ENCODE measurements at places on chromosomes 6 and 20.

- DNase-seq: no peak
These were observed 257.8 kb downstream of the GMPR start for GRCh38 chr6:16496210-16496609.

- DNase-seq: no peak
These were observed 248.5 kb downstream of the BTBD3 start for GRCh38 chr20:12166053-12166717.

DNA sequence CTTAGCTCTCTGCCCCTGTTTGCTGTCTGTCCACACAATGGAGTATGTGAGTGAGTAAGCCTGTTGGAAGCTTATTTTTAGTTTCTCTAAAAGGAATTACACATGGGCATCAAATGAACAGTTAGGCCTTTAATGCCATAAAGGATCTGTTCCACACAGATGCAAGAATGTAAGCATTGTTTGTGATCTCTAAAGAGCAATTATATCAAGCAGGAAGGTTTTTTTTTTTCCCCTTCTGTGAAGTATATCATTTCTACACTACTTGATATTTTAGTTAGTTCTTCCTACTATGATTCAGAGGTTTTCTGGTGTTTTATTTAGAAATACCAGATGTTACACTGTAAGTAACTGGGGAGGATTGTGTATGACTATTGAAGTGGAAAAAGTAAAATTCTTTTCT is 627.5 kb downstream of the COL12A1 start:
- no peak for DNase-seq

- DNase-seq: no peak
These were observed 13.4 kb downstream of the BCAS1 start for GRCh38 chr20:54056762-54057639.

DNA sequence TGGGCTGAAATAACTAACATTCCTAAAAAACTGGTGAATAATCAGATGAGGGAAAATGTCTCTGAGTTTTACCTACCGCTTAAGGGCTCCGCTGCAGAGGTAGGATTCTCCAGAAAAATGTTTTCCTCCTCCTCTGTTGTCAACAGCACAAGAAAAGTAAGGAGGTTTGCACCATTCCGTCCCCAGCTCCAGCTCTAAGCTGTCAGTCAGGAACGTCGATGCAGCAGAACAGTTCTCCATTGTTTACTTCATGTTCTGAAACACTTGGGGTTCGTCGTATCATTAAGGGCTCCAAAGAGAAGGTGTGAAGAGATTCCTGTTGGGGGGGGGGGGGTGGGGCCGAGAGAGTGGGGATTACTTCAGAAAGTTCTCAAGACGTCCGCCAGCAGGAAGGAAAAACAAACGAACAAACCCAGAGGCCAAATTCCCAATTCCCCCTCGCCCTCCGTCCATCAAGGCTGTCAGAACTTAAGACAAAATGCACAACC is 734 bp downstream of the MMS22L start:
- peak; percentile 15 for DNase-seq

DNA sequence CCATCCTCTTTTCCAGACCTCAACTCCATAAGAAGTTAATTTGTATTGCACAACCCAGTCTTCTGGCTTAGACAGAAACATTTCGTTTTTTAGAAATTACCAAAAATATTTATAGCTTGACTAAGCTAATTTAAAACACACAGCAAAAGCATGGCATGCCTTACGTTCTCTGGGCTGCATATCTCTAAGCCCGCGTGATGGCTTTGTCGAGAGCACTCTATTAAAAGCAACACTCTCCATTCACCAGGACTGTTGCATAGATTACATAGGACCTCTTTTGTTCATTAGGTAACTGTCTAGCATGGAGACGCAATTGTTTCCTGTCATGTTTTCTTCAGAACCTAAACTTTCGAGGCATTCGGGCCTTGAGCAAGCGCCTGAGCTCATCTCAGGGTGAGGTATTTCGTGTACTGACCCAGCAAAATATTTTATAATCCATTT is 104.5 kb downstream of the IBTK start:
- no peak for DNase-seq

DNA sequence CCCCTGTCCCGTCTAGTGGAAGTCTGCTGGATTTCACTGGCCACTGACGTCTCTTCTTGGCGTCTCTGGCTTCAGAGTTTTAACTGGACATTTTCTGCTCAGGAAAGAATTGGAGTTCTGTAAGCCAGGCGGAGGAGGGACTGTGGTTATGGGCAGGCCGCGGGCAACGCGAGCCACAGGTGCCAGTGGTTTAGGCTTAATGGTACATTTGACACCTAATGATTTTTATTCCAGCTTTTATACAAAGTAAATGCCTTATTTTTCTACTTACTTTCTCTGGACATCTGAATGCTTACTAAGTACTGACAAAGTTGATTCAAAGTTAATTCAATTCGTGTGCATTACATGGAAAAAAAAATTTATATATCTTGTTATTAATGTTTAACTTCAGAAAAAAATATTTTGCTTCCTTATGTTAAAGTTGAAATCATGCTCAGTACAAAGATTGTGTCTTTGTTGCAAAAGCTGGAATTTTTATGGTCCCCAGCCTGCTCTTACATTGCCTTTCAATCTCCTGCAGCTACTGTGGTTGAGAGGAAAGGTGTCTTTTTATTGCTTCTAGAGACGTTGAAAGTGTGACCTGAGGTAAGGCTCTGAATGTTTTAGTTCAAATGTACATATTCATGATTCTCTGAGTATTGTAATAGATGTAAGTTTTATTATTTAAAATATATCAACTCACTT is 231.0 kb downstream of the SMOC2 start:
- no peak for DNase-seq

DNA sequence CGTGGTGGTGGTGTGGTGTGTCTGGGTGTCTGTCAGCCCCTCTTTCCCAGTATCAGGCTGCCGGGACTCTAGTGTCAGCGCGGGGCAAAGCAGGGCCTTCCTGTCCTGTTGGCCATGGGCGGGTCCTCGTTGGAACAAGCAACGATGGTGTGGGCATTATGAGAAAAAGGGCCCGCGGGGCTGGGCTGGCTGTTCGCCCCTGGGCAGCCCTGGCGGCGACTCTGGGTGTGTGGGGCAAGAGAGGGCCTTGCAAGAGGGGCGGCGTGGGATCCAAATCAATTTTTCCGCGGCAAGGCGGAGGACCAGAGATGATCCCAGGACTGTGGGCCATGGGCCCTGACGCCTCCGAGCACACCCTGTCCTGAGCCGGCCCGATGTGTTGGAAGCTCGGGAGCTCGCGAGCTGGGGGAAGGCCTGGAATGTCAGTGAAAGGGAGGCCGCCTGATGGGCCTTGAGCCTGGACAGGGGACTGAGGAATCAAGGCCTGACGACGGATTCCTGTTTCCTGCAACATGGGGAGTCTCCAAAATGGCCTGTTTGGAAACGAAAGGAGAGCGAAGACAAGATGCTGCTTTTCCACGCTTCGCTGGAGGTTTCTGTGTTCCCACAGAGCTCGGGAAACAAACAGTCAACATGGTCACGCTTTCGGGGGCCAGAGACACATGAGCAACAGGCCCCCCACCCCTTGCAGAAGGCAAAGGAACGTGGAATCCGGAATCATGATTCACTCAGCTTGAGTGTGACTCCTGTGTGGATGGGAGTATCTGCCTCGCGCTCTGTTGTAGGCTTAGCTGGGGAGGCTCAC is 364.7 kb upstream of the DEFB115 start:
- DNase-seq: no peak

DNA sequence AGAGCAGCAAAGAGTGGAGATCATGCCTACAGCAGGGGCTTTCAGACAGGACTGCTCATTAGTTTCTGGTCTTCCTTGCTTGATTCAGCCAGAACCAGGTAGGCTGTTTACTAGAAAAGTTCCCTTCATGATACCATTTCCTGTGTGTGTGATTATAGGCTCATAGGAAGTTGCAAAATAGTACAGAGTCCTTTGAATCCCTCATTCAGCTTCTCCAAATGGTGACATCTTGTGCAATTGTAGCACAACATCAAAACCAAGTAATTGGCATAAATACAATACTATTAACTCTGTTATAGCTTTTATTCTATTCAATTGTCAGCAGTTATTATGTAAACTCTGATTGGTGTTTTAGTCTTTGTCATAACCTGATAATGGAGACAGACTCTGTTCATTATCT is 347.3 kb upstream of the CDH4 start:
- no peak for DNase-seq

- DNase-seq: no peak
These were observed at the start of gene BPIFB3 for GRCh38 chr20:33053291-33054106. BPIFB3 (plus strand) TSS chr20:33053903; CDS start chr20:33055436, 1,533 bp downstream.

- DNase-seq: no peak
These were observed 1.0 kb downstream of the GMEB2 start for GRCh38 chr20:63625771-63626423.
